ENCODE measurements at places on chromosomes 3 and 15.

- DNase-seq = no peak
These were observed 20.4 kb downstream of the ABI3BP start for GRCh38 chr3:100972867-100973266.

DNA sequence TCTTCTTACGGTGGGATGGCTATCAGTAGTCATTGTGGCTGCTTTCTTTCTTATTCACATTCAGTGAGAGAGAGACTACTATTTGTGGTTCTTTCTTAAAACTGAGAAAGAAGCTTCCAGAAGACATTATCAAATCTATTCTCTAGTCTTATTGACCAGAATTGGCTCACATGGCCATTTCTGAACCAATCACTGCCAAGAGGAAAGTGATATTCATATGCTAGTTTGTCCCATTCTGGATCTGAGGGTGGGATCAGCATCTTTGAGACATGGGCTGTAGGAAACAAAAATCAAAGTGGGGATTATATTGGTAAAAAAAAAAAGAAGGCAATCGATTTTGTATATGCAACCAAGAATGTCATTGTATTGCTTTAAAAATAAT is 106.4 kb upstream of the RASGRP1 start:
- DNase-seq = no peak

- DNase-seq = no peak
These were observed 153.9 kb downstream of the BBX start for GRCh38 chr3:107676469-107677309.

- DNase-seq = no peak
These were observed 63.5 kb downstream of the KAT2B start for GRCh38 chr3:20103731-20104130.

- no peak for DNase-seq
These were observed 18.9 kb downstream of the HOMER2 start for GRCh38 chr15:82933576-82933975.

- no peak for DNase-seq
These were observed 285.1 kb downstream of the LPP start for GRCh38 chr3:188439080-188439479.

- no peak for DNase-seq
These were observed 16.1 kb upstream of the GHSR start for GRCh38 chr3:172464306-172464705.
